Tibial nerve (tissue), 4 donors: ENCODE measurements at places on chromosomes 7 and 10. TPM values are rescaled to one million over a fixed set of nuclear protein-coding genes. Genes with fewer than 3 reads are reported as not detected.

DNA sequence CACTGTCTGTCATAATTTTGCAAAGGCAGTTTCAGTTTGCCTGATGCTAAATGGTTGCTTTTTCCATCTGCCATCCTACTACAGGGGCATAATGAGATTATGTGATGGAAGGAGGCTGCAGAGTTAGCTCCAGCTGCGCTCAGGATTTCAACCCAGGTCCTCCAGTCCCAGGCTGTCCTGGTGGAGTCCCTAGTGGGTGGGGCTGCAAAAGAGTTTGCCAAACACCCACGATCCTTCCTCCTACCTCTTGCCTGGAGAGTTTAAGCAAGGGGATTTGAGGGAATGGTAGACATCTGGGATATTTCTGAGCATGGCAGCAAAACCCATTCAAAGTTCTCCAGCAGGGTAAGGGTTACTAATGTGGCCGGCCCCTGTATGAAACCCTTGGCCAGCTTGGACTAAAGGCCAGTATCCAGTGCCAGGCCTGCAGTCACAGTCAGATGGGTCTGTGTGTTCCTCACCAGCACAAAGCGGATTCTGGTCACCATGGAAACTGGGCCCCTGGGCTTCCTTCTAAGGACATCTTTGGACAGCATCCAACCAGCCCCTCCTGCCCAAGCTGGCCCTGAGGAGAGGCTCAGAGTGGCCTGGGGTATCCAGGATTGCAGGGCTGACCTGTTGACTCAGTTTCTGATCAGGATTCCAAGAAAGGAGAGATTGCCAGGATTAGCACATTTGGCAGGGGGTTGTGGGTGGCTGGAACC lies 42.7 kb upstream of the CHST3 start:
- no peaks in the 10 kb centered on the region for H3K27me3 ChIP-seq
- DNase-seq = no peak
- no peak overlapping the region for H3K4me3 ChIP-seq
- no peak overlapping the region for H3K27ac ChIP-seq
- no peaks in the 10 kb centered on the region for H3K36me3 ChIP-seq

Gene CLDN12
- 15.7 TPM for total RNA-seq

DNA sequence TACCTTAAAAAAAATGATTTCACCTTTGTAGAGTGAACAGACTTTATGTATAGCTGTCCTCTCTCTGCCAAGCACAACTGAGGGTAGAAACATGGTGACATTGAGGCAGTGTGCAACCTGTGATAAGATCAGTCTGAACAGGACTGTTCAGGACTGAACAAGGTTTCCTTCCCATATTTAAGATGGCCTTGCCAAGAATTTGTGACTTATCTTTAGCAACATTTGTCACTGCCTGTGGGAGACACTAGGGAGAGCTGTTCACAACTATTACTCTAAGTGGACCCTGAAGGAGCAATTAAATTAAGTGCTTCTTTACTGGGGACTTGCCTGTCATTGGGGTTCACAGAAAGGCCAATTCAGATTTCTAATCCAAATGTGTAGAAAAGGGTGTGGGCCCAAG lies 6.7 kb downstream of the OR13A1 start:
- DNase-seq = no peak
- no peak overlapping the region for H3K4me3 ChIP-seq
- no peaks in the 10 kb centered on the region for H3K36me3 ChIP-seq
- no peak overlapping the region for H3K27ac ChIP-seq

Gene ELAPOR2
- 16.5 TPM for total RNA-seq

DNA sequence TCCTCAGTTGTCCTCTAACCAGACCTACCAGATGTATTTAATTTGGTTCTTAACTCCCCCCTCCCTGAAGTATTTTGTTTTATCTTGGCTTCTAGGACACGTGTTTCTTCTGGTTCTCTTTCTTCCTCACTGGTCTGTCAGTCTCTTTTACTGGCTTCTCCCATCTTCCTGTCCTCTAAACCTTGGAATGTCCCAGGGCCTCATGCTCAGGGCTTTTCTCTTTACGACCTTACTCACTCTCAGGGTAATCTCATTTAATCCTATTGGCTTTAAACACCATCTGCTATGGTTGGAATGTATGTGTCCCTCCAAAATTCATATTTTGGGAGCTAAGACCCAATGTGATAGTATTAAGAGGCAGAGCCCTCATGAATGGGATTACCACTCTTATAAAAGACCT lies 418.2 kb upstream of the PODXL start:
- H3K27ac ChIP-seq = no peak overlapping the region
- H3K36me3 ChIP-seq = no peaks in the 10 kb centered on the region
- no peaks in the 10 kb centered on the region for H3K4me1 ChIP-seq
- no peak overlapping the region for H3K4me3 ChIP-seq

DNA sequence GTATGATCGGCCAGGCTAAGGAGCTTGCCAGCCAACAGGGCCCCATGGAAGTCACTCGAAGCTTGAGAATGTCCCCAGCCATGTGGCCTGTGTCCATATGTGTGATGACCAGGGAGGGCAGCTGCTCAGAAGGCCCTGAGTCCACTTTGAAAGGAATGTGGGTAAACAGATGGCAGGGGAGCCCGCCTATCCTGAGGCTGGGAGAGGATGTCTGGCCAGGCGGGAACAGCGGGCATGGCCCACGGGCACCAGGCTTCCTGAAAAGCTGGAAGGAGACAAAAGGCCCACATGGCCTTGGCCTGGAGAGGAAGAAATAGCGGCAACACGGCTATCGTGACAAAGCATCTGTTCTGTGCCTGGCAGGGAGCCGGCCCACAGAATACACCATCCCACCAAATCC lies 137.9 kb upstream of the PPIF start:
- H3K27me3 ChIP-seq = no peaks in the 10 kb centered on the region
- DNase-seq = no peak
- no peak overlapping the region for H3K27ac ChIP-seq
- peaks cover 4% of the 10 kb centered on the region for H3K4me1 ChIP-seq

DNA sequence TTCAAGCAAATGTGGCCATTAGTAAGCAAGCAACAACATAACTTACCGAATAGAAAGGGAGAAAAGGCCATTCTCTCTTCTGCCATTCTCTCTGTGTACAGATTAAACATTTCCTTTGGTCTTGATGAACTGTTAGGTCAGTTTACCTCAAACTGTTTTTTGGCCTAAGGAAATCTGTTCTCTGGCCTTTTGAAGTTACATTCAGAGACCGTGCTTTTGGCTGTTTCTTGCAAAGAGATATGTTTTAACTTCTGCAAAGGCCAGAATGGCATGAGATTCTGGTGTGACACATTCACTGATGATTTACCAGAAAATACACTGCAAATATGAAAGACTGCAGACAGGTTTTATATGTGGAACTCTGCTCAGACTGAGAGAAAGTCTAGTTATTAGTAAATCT lies 22.2 kb downstream of the AHR start:
- H3K36me3 ChIP-seq = peaks cover 7% of the 10 kb centered on the region
- DNase-seq = no peak
- H3K27ac ChIP-seq = peak overlapping the region; percentile 98
- H3K27me3 ChIP-seq = no peaks in the 10 kb centered on the region
- H3K4me3 ChIP-seq = no peak overlapping the region

DNA sequence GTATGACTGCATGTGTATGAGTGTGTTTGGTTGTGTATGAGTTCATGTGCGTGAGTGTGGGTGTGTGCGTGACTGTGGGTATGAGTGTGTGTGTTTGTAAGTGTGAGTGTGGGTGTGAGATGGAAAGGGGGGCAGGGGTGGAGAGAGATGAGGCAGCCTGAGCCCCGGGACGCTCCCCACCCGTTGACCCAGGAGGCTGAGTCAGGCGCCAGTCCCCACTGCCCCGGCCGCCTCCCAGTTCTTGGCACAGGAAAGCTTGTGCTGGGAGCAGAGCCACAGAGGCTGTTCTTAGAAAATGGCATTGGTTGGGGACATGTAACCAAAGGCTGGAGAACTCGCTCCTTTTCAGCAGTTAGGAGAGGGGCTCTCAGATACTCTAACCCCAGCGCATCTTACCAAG lies 27.8 kb upstream of the NUB1 start:
- DNase-seq = peak; percentile 21
- H3K4me3 ChIP-seq = no peak overlapping the region
- H3K27ac ChIP-seq = peak overlapping the region; percentile 59
- peaks cover 2% of the 10 kb centered on the region for H3K27me3 ChIP-seq
- no peaks in the 10 kb centered on the region for H3K36me3 ChIP-seq
- peaks cover 21% of the 10 kb centered on the region for H3K4me1 ChIP-seq

Gene PTF1A
- total RNA-seq = not detected
